ENCODE measurements at places on chromosomes 2 and 18. TPM values are rescaled to one million over a fixed set of nuclear protein-coding genes. Genes with fewer than 3 reads are reported as not detected.

VAPA gene
- total RNA-seq = 320 TPM

DNA sequence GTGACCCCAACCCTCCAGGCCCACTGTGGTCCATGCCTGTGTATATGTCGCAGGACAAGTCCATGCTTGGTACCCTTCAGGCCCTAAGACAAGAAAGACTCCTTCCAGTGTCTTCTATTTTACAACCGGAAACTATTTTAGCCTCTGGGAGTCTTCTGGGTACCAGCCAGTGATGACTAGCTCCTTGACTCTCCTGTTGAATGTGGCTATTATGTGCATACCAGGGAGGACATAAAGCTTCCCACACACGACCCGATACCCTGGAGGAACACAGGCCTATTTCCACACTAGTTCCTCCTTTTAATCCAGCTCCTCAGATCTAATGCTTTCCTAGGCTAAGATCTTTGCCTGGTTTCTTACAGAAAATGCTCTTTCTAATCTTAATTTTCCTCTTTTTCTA is 178.1 kb downstream of the NCKAP5 start:
- H3K27ac ChIP-seq = no peak overlapping the region
- H3K4me3 ChIP-seq = no peak overlapping the region
- no peaks in the 10 kb centered on the region for H3K36me3 ChIP-seq
- no peaks in the 10 kb centered on the region for H3K4me1 ChIP-seq
- no peak for DNase-seq
- no peaks in the 10 kb centered on the region for H3K27me3 ChIP-seq

DNA sequence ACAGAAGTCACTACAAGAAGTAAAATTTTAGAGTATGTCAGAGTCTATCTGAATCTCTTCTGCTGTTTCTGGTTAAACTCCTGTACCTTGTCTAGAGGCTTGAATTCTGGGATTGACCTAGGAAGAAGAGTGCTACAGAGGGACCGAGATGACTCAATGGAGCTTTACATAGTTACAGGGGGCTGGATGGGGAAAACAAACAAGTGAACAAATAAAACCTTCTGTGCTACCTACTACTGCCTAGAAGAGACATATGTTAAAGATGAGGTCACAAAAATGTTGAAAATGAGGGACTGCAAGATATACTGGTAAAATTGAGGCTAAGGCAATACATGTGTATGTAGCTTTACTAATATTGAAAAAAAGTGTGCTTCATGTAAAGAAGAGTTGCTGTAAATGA is 265.4 kb upstream of the TFPI start:
- H3K27me3 ChIP-seq = no peaks in the 10 kb centered on the region
- no peak overlapping the region for H3K4me3 ChIP-seq
- H3K27ac ChIP-seq = no peak overlapping the region

GRCh38 chr2:226023946-226024345 is 624.4 kb downstream of the NYAP2 start:
- H3K27ac ChIP-seq = no peak overlapping the region
- DNase-seq = no peak
- no peak overlapping the region for H3K4me3 ChIP-seq
- no peaks in the 10 kb centered on the region for H3K27me3 ChIP-seq
- H3K36me3 ChIP-seq = no peaks in the 10 kb centered on the region

- H3K36me3 ChIP-seq = no peaks in the 10 kb centered on the region
- H3K4me1 ChIP-seq = no peaks in the 10 kb centered on the region
- no peak overlapping the region for H3K4me3 ChIP-seq
- H3K27ac ChIP-seq = no peak overlapping the region
- no peak for DNase-seq
Measured at GRCh38 chr2:128363934-128364361, 45.3 kb upstream of the HS6ST1 start.

GBX2 gene
- total RNA-seq = not detected

AGAP1 gene
- 8.5 TPM for total RNA-seq

DNA sequence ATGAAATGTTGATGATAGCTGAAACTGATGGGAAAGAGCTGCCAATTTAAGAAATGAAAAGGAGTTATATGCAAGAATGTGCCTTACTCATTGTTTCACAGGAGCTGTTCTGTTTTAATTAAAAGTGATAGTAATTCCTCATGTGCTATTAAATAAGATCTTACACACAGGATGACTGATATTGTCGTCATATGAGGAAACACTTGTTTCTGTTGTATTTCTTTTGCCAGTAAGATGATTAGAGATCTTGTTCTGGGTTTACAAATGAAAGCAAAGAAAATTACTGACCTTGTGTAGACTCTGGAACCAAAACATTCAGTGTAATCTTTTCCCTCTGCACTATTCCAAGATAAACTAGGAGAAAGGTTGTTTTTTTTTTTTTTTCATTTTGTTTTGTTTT is 123.6 kb downstream of the MAP3K20 start:
- no peaks in the 10 kb centered on the region for H3K36me3 ChIP-seq
- no peak for DNase-seq
- no peak overlapping the region for H3K4me3 ChIP-seq
- no peaks in the 10 kb centered on the region for H3K27me3 ChIP-seq
- peak overlapping the region; percentile 91 for H3K27ac ChIP-seq
- peaks cover 54% of the 10 kb centered on the region for H3K4me1 ChIP-seq

DNA sequence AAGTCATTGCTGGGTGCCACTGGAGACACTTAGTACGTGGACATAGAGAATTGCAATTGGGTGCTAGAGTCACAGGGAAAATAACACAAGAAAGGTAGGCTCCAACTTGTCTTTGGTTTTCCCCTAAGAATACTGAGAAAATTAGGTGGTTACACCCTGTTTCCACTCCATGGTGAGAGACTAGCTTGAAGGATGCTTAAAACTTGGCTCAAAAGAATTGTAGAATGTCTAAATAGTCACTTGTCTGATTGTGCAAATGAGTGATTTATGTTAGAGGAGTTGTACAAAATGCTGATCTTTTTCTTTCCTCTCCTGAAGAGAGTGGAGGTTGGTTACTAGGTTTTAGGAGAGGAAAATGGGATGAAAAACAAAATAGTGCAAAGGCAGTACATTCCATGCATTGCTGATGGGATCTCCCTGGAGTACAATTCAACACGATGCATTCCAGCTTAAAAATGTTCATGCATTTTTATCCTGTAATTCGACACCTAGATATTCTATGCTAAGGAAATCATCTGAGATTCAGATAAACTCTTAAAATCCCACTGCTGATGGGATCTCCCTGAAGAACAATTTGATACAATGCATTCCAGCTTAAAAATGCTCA is 2.2 kb upstream of the SERPINB12 start:
- H3K36me3 ChIP-seq = no peaks in the 10 kb centered on the region
- H3K27me3 ChIP-seq = no peaks in the 10 kb centered on the region
- no peak overlapping the region for H3K4me3 ChIP-seq
- no peaks in the 10 kb centered on the region for H3K4me1 ChIP-seq
- DNase-seq = no peak
- no peak overlapping the region for H3K27ac ChIP-seq

- DNase-seq = no peak
- no peak overlapping the region for H3K27ac ChIP-seq
- no peaks in the 10 kb centered on the region for H3K27me3 ChIP-seq
- no peak overlapping the region for H3K4me3 ChIP-seq
Measured at GRCh38 chr2:235162837-235163197, 211.0 kb downstream of the SH3BP4 start.

EPAS1 gene
- total RNA-seq = 92.2 TPM

DNA sequence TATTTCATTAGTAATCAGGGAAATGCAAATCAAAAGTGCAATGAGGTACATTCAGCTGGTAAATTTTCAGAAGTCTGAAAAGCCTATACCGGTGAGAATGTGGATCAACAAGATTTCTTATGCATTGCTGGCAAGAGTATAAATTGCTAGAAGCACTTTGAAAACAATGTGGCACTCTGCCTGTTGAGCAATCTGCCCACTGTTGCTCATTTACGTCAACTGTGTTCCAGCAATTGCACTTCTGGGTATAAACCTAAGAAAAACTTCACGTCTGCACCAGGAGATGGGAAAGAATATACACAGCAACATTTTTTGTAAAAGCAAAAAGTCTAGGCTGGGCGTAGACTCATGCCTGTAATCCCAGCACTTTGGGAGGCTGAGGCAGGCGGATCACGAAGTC is 40.8 kb downstream of the MTERF4 start:
- DNase-seq = no peak
- H3K4me1 ChIP-seq = no peaks in the 10 kb centered on the region
- no peaks in the 10 kb centered on the region for H3K36me3 ChIP-seq
- no peaks in the 10 kb centered on the region for H3K27me3 ChIP-seq
- H3K4me3 ChIP-seq = no peak overlapping the region
- H3K27ac ChIP-seq = no peak overlapping the region

DNA sequence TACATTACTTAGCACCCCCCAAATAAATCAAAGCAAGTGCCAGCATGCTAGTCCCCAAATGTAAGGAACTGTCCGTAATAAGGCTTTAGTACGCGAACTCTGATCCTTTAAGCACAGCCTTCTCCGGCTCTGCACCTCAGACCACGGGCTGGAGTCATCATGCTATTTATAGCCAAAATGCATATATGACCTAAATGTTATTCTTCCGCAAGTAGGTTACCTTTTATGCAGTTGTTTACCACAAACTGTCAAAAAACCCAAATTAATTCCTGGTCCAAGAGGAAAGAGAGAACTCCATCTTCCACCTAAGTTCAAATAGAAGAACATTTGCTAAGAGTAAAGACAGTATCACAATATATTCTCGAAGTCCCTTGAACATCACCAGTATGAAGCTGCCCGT is 42.7 kb downstream of the ZNF516 start:
- H3K36me3 ChIP-seq = no peaks in the 10 kb centered on the region
- no peaks in the 10 kb centered on the region for H3K27me3 ChIP-seq
- peak; percentile 63 for DNase-seq

CAVIN2 gene
- 35.2 TPM for total RNA-seq

GRCh38 chr18:48453330-48454066 is 44.3 kb upstream of the ZBTB7C start:
- DNase-seq = no peak
- H3K36me3 ChIP-seq = no peaks in the 10 kb centered on the region
- H3K27me3 ChIP-seq = no peaks in the 10 kb centered on the region
- no peak overlapping the region for H3K27ac ChIP-seq
- H3K4me1 ChIP-seq = no peaks in the 10 kb centered on the region
- H3K4me3 ChIP-seq = no peak overlapping the region

DNA sequence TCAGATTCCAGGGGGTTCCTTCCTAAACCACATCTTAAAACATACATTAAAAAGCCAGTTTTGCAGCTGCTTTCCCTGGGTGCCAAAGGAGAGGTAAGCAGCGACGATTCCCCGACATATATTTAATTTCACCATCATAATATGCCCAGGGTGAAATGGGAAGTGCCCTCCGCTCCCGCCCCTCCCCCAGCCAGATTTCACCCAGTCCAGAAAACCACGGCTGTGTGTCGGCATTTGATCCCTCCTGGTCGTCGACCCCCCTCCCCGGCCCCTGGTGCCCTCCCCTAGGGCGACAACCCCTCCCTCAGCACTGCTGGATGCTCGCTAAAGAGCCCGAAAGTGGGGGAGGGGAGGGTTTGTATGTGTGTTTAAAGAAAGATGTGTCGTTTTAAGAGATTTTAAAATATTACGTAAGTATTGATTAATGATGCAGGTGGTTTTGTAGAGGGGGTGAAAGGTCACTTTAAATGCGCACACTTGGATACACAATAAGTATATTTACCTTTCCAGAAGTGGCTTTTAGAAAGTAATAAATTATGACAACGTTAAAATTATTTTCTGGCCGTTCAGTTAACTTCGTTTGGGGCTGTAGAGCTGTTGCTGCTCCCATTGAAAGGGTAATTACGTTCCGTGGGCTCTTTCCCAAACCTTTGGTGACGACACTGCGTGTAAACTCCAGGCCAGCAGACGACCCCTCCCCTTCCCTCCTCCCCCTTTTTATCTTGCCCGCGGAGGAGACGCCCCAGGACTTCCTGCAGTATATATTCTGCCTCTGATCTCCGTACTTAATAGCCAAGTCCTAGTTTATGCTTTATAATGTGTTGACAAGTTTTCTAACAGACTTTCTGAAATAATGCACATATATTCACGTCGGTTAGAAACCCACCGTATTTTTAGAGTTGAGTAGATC is 3.4 kb upstream of the BCL11A start:
- DNase-seq = no peak
- H3K4me3 ChIP-seq = peak overlapping the region; percentile 36
- peaks cover 68% of the 10 kb centered on the region for H3K27me3 ChIP-seq
- peaks cover 35% of the 10 kb centered on the region for H3K4me1 ChIP-seq

- no peaks in the 10 kb centered on the region for H3K27me3 ChIP-seq
- H3K4me3 ChIP-seq = no peak overlapping the region
- no peak for DNase-seq
- H3K4me1 ChIP-seq = no peaks in the 10 kb centered on the region
- no peak overlapping the region for H3K27ac ChIP-seq
- no peaks in the 10 kb centered on the region for H3K36me3 ChIP-seq
Measured at GRCh38 chr2:6139142-6139541, 447.0 kb downstream of the SOX11 start.

DNA sequence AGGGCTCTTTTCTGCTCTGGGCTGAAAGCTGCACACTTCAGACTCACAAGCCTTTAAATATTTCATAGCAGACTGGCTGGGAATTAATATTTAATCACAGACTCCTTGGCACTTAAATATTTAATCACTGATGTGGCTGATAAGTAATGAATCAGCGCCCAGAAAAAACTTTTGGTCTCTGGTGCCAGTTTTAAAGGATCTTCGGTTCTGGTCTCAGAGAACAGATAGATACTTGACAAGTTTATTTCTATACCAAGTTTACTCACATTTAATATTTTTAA is 201.2 kb downstream of the MYCN start:
- H3K4me3 ChIP-seq = no peak overlapping the region
- no peak for DNase-seq
- H3K27me3 ChIP-seq = no peaks in the 10 kb centered on the region
- H3K36me3 ChIP-seq = no peaks in the 10 kb centered on the region
- H3K4me1 ChIP-seq = no peaks in the 10 kb centered on the region
- no peak overlapping the region for H3K27ac ChIP-seq

GPR55 gene
- not detected for total RNA-seq

GRCh38 chr2:8821276-8822217 is 15.9 kb downstream of the KIDINS220 start:
- peak overlapping the region; percentile 96 for H3K27ac ChIP-seq
- H3K4me1 ChIP-seq = peaks cover 27% of the 10 kb centered on the region
- peak; percentile 87 for DNase-seq
- no peaks in the 10 kb centered on the region for H3K27me3 ChIP-seq
- no peak overlapping the region for H3K4me3 ChIP-seq

DNA sequence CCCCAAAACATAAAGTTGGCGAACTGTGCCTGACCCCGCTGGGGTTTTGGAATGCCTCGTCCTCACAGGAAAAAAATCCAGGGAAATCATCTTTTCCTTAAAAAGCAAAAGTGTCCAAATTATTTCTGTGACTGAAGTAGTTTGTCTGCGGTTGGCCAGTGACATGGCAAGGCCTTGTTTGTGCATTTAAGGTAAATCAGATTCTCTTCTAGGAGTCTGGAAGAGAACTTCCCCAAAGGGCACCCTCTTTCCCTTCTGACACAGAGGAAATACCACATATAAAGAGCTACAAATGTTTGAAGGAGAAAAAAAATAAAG is 737 bp upstream of the CYB5A start:
- H3K4me3 ChIP-seq = peak overlapping the region; percentile 96
- H3K36me3 ChIP-seq = no peaks in the 10 kb centered on the region
- peaks cover 2% of the 10 kb centered on the region for H3K4me1 ChIP-seq
- no peaks in the 10 kb centered on the region for H3K27me3 ChIP-seq
- no peak for DNase-seq
- peak overlapping the region; percentile 60 for H3K27ac ChIP-seq

- no peaks in the 10 kb centered on the region for H3K36me3 ChIP-seq
- H3K27me3 ChIP-seq = no peaks in the 10 kb centered on the region
- H3K4me1 ChIP-seq = no peaks in the 10 kb centered on the region
- no peak overlapping the region for H3K4me3 ChIP-seq
- no peak overlapping the region for H3K27ac ChIP-seq
Measured at GRCh38 chr2:201919308-201919634, 112.9 kb downstream of the CDK15 start.

FZD7 gene
- total RNA-seq = 6.7 TPM
